ENCODE measurements at places on chromosomes 6 and 20.

DNA sequence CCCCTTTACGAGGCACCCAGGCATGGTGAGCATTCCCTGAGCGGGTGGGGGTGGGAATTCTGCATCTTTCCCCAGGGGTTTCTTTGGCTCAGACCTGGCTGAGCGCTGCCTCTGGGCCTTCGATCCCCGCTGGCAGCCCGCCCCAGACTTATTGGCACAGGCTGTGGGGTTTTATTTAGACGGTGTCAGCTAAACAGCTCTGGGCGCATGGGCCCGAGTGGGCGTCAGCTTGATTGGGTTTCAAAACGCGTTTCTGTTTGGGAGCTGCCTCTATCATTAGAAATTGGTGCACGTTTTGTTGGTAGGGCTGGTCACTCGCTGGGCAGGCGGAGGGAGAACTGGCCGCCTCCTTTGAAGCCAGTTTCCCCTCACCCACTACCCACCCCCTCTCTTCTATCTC is 21.0 kb downstream of the PMEPA1 start:
- no peak overlapping the region for H3K27ac ChIP-seq
- DNase-seq: no peak
- peaks cover 16% of the 10 kb centered on the region for H3K27me3 ChIP-seq
- H3K4me1 ChIP-seq: no peaks in the 10 kb centered on the region

DNA sequence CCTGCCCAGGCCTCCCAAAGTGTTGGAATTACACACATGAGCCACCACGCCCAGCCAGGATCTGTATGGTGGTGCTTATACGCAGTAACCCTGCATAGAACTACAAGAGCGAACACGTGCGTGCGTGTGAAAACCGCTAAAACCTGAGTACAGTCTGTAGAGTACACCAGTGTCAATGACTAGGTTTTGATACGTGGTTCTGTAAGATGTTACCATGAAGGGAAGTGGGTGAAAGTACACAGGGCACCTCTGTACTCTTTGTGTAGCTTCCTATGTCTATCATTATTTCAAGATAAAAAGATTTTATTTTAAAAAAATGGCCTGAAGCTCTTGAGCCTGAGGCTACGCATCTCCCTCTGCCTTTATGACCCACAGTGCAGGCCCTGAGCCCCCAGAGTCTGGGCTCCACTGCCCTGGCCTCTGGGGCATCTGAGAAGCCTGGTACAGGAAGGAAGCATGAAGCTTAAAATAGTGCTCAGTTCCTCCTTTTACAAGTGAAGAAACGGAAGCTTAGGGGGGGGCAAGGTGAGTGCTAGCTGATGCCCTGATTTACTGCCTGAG is 21.6 kb downstream of the LY86 start:
- H3K4me3 ChIP-seq: no peak overlapping the region
- H3K4me1 ChIP-seq: no peaks in the 10 kb centered on the region
- H3K36me3 ChIP-seq: peaks cover 9% of the 10 kb centered on the region

DNA sequence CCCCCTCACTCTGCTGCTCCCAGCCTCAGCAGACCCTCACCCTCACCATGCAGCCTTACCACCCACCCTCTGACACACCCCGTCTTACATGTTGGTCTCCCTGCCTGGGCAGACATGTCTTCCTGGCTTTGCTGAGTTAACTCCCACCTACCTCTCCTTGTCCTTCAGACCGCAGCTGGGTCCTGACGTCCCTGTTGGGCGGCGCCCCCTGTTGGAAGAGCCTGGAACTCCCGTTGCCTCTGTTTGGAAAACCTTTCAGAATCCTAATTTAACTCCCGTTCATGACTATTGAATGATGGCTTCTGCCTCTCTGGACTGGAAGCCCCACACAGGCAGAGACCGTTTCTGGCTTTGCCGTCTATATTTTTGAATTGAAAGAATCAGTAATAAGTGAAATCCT is 245.1 kb downstream of the MYLK4 start:
- peaks cover 16% of the 10 kb centered on the region for H3K27me3 ChIP-seq
- H3K36me3 ChIP-seq: peaks cover 5% of the 10 kb centered on the region
- no peak overlapping the region for H3K27ac ChIP-seq
- H3K4me1 ChIP-seq: peaks cover 6% of the 10 kb centered on the region
- no peak for DNase-seq

DNA sequence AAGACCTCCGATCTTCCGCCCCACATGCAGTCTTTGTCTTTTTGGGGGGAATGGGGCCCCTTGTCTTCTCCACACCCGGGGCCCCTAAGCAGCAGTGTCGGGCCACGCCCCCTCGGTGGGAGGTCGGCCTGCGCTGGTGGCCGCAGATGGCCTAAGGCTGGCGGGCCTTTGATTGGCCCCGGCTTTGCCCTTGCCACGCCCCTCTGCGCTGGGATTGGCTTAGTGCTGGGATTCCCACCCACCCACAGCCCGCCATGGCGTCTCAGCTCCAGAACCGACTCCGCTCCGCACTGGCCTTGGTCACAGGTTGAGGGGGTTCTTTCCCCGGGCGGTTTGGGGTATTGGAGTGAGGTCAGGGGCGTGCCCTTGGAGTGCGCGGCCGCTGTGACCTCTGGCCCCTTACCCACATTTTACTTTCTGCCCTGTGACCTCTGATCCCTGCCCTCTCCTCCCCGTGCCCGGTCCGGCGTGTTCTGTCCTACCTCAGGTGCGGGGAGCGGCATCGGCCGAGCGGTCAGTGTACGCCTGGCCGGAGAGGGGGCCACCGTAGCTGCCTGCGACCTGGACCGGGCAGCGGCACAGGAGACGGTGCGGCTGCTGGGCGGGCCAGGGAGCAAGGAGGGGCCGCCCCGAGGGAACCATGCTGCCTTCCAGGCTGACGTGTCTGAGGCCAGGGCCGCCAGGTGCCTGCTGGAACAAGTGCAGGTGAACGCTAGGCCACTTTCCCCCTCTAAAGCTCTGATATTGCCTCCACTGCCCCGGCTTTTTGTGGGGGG is at the start of gene HSD17B8:
TSS of gene HSD17B8 (plus strand) at position 241 of the 776 bp plus-strand sequence. CDS start at position 255, 14 bp downstream.
- peak; percentile 77 for DNase-seq
- H3K27me3 ChIP-seq: peaks cover 8% of the 10 kb centered on the region
- H3K27ac ChIP-seq: peak within 1 kb of the TSS; percentile 97
- peaks cover 52% of the 10 kb centered on the region for H3K36me3 ChIP-seq
- peak within 1 kb of the TSS; percentile 100 for H3K4me3 ChIP-seq

DNA sequence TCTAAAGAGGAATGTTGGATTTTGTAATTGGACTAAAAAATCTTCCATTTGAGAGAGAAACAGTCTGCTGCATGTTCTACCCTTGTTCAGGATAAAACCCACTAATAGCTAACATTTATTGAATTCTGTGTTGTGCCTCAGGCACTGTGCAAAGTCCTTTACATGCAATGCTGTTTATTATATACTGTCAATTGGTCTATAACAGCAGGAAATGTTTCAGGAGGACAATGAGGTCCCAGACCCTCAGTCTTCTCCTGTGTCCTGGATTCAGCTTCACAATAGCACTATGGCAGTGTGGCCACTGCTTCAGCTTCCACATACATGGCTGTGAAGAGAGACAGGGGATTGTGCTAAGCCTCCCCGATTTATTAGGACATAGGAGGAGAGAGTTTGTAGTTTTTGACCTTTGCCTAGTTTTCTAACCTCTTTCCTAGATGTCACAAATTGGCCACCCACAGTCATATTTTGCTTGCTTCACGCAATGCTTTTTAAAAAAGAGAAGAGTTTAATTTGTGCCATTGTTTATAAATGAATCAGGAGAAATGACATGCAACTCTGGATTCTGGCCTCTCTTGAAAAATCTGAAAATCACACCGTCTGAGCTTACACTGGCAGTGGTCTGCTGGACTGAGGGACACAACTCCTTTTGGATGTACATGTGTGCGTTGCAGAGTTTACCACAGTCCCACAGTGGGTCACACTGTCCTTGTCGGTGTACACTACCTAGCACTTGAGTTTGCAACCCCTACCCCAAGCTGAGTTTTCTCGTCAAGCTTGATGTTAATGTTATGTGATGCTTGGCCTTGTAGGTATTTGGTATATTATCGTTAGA is 11.3 kb downstream of the PTPN1 start:
- H3K27ac ChIP-seq: peak overlapping the region; percentile 79
- H3K4me1 ChIP-seq: peaks cover 77% of the 10 kb centered on the region
- H3K36me3 ChIP-seq: peaks cover 9% of the 10 kb centered on the region
- no peaks in the 10 kb centered on the region for H3K27me3 ChIP-seq
- no peak for DNase-seq

DNA sequence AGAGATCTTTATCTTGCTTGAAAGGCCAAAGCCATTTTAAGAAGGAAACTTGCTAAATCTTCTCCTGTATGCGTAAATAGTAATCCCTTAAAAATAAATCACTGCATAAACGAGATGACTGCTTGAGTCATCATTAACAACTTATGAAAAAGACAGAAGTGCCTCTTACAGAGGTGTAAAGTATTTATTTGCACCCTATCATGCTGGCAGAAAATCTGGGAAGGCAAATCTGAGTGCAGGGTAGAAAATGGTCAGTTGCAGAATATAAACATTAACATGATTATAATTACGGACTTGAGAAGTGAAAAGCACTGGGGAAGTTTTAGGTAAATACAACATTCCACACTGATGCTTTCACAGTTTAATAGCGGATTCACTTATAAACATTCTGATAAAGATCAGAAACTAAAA is 67.5 kb upstream of the FBXO30 start:
- peak overlapping the region; percentile 61 for H3K4me3 ChIP-seq
- H3K27ac ChIP-seq: peak overlapping the region; percentile 78
- peak; percentile 71 for DNase-seq
- H3K36me3 ChIP-seq: peaks cover 5% of the 10 kb centered on the region
- peaks cover 59% of the 10 kb centered on the region for H3K4me1 ChIP-seq
- H3K27me3 ChIP-seq: peaks cover 2% of the 10 kb centered on the region

GRCh38 chr6:110034667-110035036 is 56.5 kb downstream of the GPR6 start:
- no peaks in the 10 kb centered on the region for H3K36me3 ChIP-seq
- peaks cover 16% of the 10 kb centered on the region for H3K27me3 ChIP-seq
- no peak overlapping the region for H3K4me3 ChIP-seq
- H3K4me1 ChIP-seq: peaks cover 7% of the 10 kb centered on the region

DNA sequence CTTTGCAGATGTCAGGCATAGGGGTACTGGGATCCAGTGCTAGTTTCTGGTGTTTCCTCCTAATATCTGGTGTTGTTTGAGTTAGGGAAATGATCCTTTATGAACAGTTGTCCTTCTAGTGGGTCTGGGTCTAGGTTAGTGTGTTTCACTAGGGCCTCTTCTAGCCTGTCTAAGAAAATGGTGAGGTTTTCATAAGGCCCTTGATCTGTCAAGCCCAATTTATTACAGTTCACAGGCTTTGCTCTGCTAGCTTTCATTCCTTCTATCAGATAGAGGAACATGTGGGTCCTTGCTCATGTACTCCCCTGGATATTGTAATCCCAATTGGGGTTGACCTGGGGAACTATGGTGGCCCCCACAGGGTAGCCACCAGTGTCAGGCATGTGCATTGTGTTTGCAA is 2.8 kb downstream of the ERVFRD-1 start:
- H3K4me3 ChIP-seq: no peak overlapping the region
- no peak for DNase-seq
- H3K27ac ChIP-seq: no peak overlapping the region
- H3K36me3 ChIP-seq: peaks cover 1% of the 10 kb centered on the region

DNA sequence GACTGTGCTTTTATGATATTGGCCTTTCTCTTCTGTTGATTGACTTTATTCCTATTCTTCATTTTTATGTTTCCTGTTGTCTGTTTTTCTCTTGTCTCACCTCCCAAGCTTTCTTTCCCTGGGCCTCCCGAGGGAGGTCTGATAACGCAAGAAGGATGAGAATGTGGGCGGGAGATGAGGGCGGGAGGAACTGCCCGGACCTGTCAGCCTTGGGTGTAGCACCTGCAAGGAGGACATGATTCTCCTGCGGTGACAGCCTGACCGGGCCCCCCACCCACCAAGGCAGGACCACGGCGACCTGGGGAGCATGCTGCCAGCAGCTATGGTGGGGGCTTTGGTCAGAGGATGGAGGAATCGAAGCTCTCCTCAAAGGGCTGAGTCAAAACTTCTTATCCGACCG is 86.9 kb downstream of the PLEKHG1 start:
- peaks cover 4% of the 10 kb centered on the region for H3K27me3 ChIP-seq
- no peak overlapping the region for H3K27ac ChIP-seq
- H3K4me3 ChIP-seq: no peak overlapping the region
- no peaks in the 10 kb centered on the region for H3K4me1 ChIP-seq
- no peaks in the 10 kb centered on the region for H3K36me3 ChIP-seq

DNA sequence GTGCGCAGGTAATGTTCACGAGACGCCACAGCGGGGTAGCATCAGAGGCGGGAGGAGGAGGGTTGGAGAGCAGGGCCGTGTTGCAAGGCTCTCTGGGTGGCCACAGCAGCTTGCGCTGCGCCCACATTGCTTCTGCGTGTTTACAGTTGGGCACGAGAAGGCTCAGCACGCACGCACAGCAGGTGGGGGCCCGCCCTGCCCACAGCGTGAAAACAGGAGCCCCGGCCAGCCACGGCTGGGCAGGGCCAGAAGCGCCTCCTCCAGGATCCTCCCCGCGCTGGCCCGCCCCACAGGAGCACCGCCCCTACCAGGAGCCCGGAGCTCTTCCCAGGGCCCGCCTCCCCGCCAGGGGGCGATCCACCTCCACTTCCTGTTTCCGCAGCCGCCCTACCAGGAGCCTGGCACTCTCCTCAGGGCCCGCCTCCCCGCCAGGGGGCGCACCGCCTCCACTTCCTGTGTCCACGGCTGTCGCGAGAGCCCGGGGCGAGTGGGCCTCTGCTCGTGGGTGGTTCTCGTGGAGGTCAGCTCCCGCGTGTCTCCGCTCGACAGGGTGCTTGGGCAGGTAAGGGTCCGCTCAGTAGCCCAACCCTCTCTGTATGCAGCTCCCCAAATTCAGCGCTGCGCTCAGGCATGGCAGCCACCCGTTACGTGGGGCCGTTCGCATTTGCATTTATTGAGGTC is at the start of gene FAM50B:
TSS of gene FAM50B (plus strand) at position 449 of the 681 bp plus-strand sequence. CDS start 439 bp downstream, outside the sequence.
- no peaks in the 10 kb centered on the region for H3K27me3 ChIP-seq
- H3K27ac ChIP-seq: peak within 1 kb of the TSS; percentile 58
- no peaks in the 10 kb centered on the region for H3K36me3 ChIP-seq
- H3K4me3 ChIP-seq: peak within 1 kb of the TSS; percentile 80
- peak; percentile 82 for DNase-seq

DNA sequence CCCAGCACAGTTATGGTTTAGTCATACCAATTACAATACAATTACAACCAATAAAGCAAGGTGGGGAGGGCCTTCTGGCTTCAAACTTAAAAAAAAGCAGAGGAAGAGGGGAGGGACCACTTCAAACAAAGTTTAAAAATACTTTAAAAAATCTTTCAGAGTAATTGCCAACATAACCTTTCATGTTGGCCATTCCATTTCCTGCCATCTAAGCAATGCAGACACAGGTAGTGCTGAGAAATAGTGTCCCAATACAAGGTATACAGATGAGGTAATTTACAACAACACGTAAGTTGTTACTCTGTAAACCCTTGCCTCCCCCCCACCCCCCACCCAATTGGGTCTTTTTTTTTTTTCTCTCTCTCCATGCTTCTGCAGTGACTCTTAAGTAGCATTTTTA is 18.8 kb upstream of the TBC1D20 start:
- peaks cover 13% of the 10 kb centered on the region for H3K4me1 ChIP-seq
- H3K27ac ChIP-seq: no peak overlapping the region
- DNase-seq: no peak
- no peak overlapping the region for H3K4me3 ChIP-seq

- DNase-seq: no peak
- H3K27ac ChIP-seq: no peak overlapping the region
- peaks cover 5% of the 10 kb centered on the region for H3K27me3 ChIP-seq
- peaks cover 33% of the 10 kb centered on the region for H3K4me1 ChIP-seq
Measured at GRCh38 chr6:13351271-13351670, 22.9 kb upstream of the TBC1D7 start.

GRCh38 chr20:46694484-46694883 is 5.2 kb upstream of the TP53RK start:
- H3K4me1 ChIP-seq: peaks cover 43% of the 10 kb centered on the region
- H3K27ac ChIP-seq: no peak overlapping the region
- no peak overlapping the region for H3K4me3 ChIP-seq
